ENCODE measurements at places on chromosomes 12 and 14.

- no peak for DNase-seq
Measured at GRCh38 chr12:94261119-94261518, 112.7 kb downstream of the PLXNC1 start.

DNA sequence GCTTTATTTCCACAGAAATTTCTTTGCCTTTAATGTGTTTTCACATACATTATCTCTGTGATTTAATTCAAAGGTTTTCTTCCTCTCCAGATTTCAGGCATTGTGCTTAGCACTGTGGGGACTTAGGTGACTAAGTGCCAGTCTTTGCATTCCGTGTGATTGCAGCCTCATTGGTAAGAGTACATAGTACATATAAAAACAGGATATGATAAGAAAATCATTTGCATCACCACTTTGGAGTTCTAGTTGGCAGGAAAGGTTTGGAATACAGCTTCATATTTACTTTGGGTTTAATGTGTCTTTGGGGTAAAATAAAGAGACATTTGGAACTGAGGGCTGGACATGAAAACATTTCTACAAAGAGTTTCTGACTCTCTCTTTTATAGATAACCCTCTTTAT lies 37.8 kb upstream of the C12orf75 start:
- no peak for DNase-seq

DNA sequence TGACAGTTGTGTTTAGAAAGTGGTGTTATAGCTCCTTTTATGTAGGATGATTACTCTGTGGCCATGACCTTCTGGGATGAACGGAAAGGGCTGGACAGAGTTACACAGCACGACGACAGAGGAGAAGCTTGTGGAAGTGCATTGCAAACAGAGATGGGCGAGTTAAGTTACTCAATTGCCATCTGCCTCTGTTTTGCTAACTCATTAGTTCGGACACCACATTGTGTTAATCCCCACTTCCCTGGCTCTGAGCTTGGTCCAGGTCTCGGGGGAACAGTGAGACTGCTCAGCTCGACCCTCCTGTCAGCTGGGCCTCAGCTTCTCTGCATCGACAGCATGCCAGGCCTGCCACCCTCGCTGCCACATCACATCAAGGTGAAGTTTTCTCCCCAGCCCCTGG lies 408.0 kb downstream of the ZFP36L1 start:
- DNase-seq = no peak

GRCh38 chr14:20429801-20430669 lies 5.9 kb downstream of the KLHL33 start:
- no peak for DNase-seq

DNA sequence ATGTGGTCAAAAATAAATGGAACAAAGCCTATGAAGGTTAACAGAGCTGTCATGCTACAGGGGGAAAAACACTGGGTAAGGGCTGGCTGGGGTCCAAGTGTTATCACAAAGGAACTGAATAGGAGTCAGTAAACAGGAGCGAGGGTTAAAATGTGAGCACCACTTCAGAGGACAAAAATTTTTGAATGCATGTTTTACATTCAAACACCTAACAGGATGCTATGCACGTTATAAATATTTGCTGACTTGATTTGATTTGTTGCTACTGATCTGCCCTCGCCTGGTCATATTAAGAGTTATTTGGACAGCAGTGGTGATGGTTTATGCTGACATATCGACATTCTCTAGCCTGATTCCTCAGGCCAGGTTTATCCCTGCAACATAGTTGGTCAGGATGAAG lies 7.4 kb upstream of the KTN1 start:
- no peak for DNase-seq

DNA sequence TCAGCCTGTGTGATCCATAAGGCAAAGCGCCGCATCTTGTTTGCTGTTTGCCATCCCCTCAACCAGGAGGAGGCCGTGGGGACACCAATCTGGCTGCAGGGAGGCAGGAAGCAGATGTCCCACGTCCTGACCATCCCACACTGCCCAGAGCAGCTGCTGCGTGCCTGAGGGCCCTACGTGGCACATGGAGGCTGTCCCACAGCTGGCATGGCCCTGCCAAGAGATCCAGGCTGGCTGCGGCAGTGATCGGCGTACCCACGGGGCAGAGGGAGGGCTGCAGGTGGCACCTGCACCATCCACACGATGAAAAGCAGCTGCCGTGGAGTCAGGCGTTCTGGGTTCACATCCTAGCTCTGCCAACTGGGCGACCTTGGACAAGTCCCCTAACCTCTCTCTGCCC lies 42.0 kb downstream of the NCOR2 start:
- DNase-seq = no peak

DNA sequence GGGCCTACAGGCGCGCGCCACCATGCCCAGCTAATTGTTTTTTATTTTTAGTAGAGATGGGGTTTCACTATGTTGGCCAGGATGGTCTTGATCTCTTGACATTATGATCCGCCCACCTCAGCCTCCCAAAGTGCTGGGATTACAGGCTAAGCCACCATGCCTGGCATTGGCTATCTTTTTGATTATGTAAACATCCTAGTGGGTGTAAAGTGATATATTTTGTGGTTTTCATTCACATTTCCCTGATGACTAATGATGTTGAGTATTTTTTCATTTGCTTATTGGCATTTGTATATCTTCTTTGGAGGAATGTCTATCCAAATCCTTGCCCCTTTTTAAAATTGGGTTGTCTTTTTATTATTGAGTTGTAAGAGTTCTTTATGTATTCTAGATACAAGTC lies 16.3 kb downstream of the CREBL2 start:
- DNase-seq = no peak

DNA sequence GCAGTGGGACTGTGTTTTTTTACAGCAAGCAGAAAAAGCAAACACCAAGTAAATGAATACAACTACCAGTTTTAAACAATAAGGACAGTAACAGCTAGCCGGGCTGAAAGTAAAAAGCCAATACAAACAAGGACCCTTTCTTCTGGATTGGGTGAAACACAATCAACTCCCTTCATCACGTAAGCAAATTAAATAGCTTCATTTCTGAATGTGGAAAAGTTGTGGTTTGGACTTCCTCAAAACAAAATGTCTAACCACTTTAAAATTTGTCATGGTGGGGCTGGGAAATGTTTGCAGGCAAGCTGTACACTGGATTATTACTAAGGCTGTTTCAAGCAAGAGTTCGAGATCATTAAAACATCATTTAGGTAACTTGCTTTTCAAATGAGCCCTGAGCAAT lies 47.4 kb downstream of the TCHP start:
- peak; percentile 58 for DNase-seq

GRCh38 chr12:124620606-124621295 lies 53.3 kb upstream of the NCOR2 start:
- DNase-seq = no peak

DNA sequence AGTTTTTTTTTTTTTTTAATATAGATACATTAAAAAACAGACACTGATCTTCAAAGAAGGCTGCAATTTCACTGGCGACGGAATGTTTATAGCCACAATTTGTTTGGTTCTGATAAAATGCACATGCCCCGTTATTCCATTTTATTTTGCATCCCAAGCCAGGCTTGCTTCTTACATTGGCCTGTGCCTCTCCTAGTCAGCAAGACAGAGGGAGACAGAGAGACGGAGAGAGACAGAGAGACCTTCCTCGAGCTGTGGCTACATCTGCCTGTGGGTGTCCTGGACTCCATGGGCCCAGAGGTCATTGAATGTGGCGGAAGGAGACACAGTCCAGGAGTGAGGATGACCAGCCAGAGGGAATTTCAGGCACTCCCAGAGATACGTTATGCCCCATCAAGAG lies 926.6 kb downstream of the VRK1 start:
- DNase-seq = no peak

- DNase-seq = no peak
Measured at GRCh38 chr14:31881531-31882310, 195.4 kb upstream of the ARHGAP5 start.

DNA sequence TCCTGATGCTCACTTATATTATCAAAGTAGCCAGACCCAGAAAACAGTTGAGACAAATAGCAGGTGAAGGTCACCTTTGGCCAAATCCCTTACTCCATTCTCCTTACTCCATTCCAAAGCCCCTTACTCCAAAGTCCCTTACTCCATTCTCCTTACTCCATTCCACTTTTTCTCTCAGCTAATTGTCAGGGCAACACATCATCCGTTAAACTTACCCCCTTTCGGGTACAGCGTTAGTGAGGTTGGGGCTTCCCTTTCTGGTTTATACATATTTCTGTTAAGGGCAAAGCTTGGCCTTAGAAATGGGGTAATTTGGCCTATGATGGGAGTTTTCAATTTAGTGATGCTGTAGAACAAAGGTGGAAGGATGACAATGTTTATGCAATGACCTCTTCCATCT lies 111.8 kb upstream of the CCND2 start:
- no peak for DNase-seq

GRCh38 chr12:53571295-53571694 lies 54.9 kb downstream of the ATF7 start:
- no peak for DNase-seq

GRCh38 chr12:1518591-1519516 lies 75.5 kb downstream of the FBXL14 start:
- DNase-seq = no peak

DNA sequence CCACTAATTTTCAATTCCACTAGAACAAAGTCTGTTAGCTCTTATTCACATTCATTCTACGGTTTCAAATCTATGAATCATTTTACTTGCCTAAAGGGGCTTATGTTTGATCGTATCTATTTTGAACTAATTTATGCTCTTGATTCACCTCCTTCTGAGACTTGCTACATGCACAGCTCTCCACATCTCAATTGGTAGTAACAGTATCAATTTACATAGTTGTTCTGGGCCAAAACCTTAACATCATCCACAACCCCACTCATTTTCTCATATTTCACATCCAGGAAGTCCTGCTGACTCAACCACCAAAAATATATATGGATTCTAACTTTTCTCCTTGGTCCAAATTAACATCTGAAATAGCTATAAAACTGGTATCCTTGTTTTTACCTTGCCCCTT lies 208.6 kb downstream of the RASSF9 start:
- no peak for DNase-seq

DNA sequence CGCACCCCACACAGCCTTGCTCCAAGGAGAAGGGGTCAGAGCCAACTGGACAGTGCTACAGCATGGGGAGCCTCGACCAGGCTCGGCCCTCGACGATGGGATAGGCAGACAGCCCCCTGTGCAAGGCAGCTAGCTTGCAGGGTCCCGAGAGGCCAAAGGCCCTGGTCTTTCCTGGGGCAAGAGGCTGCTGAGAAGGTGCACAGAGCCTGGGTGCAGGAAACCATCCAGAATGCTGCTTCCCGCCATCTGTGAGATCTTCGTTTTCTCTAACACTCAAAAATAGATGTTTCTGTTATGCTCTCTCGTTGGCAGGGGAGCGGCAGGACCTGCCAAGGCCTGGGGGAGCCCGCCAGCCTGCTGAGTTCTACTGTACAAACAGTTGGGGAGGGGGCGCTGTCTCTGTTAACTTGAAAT lies 168.0 kb upstream of the RTL1 start:
- no peak for DNase-seq

DNA sequence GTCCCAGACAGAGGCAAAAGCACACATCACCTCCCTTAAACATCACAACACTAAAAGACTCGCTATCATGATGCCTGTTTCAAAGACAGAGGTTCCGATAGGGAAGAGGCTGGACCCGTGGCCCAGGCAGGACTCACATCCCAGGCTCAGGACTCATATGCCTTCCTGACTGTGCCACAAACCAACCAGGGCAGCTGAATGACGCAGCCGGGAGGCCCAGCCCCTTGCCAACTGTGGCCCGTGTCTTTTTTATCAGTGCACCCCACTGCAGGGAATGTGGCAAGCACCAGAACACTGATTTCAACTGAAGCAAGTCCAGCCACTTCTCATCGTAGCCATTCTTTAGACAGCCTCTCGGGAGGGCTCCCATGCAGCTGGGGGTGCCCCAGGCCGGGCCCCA lies 132.3 kb downstream of the KSR2 start:
- no peak for DNase-seq

GRCh38 chr12:116339062-116339461 lies 61.6 kb upstream of the MED13L start:
- DNase-seq = no peak

DNA sequence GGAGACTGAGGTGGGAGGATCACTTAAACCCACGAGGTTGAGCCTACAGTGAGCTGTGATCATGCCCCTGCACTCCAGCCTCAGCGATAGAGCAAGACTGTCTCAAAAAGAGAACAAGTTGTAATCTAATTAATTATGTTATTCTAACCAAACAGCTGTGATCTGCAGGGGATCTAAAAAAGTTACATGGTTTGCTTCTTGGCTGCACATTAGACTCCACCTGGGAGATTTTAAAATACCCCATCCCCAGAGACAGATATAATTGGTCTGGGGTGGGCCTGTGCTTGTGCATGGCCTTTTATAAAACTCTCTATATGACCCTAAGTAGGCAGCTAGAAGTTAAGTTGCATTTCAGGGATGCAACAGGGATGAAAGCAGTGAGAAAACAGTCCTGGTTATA lies 76.7 kb downstream of the SCAF11 start:
- DNase-seq = no peak

DNA sequence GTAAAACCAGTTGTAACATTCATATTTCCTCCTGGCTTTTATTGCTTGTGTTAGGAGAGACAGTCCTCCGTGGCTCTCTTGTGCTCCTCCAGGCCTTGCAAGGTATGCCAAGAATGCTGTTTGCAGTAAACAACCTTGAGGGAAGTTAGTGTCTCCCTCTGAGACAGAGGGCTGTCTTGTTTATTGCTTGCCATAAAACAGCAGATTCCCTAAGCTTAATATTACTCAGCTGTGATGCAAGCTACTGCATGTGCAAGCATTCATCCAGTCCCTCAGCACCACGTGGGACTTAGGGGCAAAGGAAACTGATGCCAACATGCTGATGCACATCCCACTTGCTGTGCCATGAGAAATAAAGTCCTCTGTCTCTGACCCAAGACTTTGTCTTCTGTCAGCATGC lies 6.6 kb downstream of the POMT2 start:
- DNase-seq = no peak

GRCh38 chr14:105629886-105630215 lies 103.5 kb downstream of the TMEM121 start:
- no peak for DNase-seq

GRCh38 chr14:65062096-65063075 lies 39.9 kb downstream of the MAX start:
- DNase-seq = no peak

DNA sequence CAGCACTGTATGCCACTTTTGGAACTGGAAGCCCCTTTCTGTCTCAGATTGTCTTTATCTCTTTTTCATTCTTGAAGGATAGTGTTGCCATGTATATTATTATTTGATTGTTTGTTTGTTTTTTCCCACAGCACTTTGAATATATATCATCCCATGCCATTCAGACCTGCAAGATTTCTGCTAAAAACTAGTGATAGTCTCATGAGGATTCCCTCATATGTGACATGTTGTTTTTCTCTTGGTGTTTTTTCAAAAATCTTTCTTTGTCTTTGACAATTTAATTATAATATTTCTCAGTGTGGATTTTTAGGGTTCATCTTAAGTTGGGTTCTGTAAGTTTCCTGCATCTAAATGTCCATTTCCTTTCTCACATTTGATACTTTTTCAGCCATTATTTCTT lies 36.8 kb upstream of the SCAF11 start:
- no peak for DNase-seq

- DNase-seq = no peak
Measured at GRCh38 chr14:50109342-50109741, 7.0 kb downstream of the VCPKMT start.
